ENCODE measurements at places on chromosomes 3 and 15.

- no peaks in the 10 kb centered on the region for H3K36me3 ChIP-seq
- no peak overlapping the region for H3K27ac ChIP-seq
- no peak overlapping the region for H3K4me3 ChIP-seq
- DNase-seq: no peak
Observed at GRCh38 chr3:66819993-66820501, 178.1 kb upstream of the KBTBD8 start.

DNA sequence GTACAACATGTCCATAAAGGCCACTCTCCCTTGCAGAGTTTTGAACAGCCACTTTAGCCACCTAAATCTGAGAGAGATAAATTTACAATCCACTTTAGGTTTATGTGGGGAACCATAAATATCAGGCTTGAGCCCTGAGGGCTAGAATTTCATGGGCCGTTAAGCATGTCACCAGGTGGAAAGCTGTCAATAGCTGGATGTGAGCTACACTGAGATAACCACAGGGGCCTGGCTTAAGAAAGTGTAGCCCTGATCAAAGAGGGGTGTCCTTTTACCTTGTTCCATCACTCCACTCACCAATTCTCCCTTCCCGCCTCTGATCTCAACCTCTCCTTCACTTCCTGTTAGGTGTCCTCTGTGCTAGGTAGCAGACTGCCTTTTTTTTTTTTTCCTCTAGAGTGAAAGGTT lies 172.8 kb upstream of the ICE2 start:
- no peaks in the 10 kb centered on the region for H3K36me3 ChIP-seq
- no peak overlapping the region for H3K27ac ChIP-seq
- peak; percentile 49 for DNase-seq
- H3K27me3 ChIP-seq: no peaks in the 10 kb centered on the region
- H3K4me1 ChIP-seq: peaks cover 14% of the 10 kb centered on the region

DNA sequence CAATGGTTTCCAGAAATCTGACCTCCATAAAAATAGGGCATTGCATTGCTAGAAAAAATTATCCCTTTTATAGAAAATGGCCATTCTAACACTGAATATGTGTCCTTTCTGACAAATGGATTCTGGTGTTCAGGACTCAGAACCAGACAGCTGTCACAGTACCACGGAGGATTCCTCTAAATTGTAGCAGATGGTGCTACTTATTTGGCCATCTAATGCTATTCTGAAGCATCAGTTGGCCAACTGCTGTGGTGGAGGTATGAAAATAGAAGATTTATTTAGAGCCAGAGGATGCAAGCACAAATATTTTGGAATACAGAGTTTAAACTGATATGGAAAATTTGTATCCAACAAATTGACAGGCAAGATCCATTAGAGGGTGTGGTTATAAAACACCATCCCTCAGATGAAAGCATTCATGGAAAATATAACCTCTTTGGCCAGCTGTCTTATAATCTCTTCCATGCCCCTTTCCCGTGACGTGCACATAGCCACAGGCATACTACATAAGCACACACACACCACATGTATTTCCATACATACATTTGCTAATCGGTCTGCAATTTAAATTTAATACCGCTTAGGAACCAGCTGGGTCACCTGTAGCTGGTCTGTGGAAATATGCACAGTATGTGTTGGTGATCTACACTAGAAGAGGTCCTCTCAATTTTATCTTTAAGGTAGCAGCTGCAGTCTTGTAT lies 302.7 kb upstream of the KCNMB2 start:
- DNase-seq: no peak
- H3K27me3 ChIP-seq: no peaks in the 10 kb centered on the region
- H3K4me1 ChIP-seq: no peaks in the 10 kb centered on the region

- no peak for DNase-seq
- H3K27me3 ChIP-seq: no peaks in the 10 kb centered on the region
- H3K4me1 ChIP-seq: no peaks in the 10 kb centered on the region
- no peak overlapping the region for H3K27ac ChIP-seq
Observed at GRCh38 chr3:188491276-188491687, 337.3 kb downstream of the LPP start.

- H3K4me1 ChIP-seq: no peaks in the 10 kb centered on the region
- DNase-seq: peak; percentile 72
- no peak overlapping the region for H3K4me3 ChIP-seq
- no peaks in the 10 kb centered on the region for H3K36me3 ChIP-seq
Observed at GRCh38 chr3:6251612-6252400, 609.1 kb upstream of the GRM7 start.

DNA sequence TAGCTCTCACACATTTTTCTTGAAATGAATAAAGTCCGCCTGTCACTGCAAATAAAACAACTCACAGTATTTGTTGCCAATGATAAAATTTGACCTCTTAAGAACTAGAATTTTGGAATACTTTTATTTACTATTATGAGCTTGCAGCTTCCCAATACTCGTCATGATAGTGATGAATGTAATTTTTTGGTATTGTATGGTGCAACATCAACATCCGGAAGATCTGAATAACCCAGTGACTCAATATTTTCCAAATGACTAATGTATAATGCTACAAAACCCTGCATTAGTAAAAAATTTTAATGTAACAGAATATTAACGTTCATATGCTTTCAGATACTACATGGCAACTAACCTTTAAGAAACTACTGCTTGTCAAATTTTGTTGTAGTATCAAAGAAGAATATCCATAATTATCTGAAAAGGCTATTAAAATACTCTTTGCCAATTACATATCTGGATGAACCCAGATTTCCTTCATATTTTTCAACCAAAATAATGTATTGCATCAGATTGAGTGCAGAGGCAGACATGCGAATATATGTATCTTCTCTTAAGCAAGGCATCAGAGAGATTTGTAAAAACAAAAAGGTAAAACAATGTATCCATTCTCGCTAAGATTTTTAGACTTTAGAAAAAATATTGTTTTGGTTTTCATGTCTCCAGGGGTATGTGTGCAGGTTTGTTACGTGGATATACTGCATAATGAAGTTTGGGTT lies 95.3 kb downstream of the IGF2BP2 start:
- no peaks in the 10 kb centered on the region for H3K27me3 ChIP-seq
- no peak overlapping the region for H3K4me3 ChIP-seq
- DNase-seq: no peak

- no peak overlapping the region for H3K4me3 ChIP-seq
- H3K27ac ChIP-seq: peak overlapping the region; percentile 20
- no peaks in the 10 kb centered on the region for H3K27me3 ChIP-seq
- DNase-seq: peak; percentile 55
Observed at GRCh38 chr3:132283440-132283839, 33.8 kb upstream of the ACP3 start.

GRCh38 chr3:12831301-12831866 lies 10.0 kb downstream of the RPL32 start:
- H3K4me3 ChIP-seq: no peak overlapping the region
- H3K27ac ChIP-seq: no peak overlapping the region
- no peaks in the 10 kb centered on the region for H3K4me1 ChIP-seq
- no peaks in the 10 kb centered on the region for H3K27me3 ChIP-seq
- H3K36me3 ChIP-seq: peaks cover 19% of the 10 kb centered on the region
- DNase-seq: no peak

DNA sequence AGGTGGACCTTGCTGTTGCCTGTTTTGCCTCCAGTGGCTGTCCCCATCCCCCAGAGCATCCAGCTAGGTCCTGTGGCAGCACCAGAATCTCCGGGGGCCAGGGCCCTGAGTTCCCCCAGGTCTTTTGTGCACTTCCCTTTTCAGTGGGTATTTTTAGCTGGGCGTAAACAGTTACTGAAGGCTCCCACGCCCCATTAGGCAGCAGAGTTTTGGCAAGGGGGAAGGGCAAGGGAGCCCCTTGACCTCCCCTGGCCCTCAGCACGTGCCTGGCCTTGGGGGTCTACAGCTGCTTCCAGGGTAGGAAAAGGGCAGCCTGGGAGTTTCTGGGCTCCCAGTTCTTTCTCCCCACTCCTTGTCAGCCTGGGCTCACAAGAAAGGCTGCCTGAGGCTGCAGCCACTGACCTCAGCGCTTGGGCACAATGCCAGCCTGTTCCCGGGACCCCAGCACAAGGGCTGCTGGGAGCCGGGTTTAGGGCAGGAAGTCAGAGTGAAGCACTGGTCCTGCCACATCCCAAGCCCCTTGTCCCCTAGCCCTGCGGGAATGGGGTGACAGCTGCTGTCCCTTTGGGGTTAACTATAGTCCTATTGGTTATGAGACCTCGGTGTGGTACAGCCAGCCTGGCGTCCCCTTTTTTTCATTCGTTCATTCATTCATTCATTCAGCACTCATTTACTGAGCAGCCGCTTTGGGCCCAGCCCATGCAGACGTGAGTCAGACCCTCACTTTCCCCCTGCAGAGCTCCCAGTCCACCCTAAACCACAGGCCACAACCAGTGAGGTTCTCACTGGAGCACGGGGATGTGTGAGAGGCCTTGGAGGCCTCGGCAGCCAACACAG lies 8.4 kb downstream of the CSK start:
- no peak overlapping the region for H3K27ac ChIP-seq
- H3K4me1 ChIP-seq: peaks cover 8% of the 10 kb centered on the region
- no peaks in the 10 kb centered on the region for H3K27me3 ChIP-seq
- H3K4me3 ChIP-seq: no peak overlapping the region
- H3K36me3 ChIP-seq: no peaks in the 10 kb centered on the region

DNA sequence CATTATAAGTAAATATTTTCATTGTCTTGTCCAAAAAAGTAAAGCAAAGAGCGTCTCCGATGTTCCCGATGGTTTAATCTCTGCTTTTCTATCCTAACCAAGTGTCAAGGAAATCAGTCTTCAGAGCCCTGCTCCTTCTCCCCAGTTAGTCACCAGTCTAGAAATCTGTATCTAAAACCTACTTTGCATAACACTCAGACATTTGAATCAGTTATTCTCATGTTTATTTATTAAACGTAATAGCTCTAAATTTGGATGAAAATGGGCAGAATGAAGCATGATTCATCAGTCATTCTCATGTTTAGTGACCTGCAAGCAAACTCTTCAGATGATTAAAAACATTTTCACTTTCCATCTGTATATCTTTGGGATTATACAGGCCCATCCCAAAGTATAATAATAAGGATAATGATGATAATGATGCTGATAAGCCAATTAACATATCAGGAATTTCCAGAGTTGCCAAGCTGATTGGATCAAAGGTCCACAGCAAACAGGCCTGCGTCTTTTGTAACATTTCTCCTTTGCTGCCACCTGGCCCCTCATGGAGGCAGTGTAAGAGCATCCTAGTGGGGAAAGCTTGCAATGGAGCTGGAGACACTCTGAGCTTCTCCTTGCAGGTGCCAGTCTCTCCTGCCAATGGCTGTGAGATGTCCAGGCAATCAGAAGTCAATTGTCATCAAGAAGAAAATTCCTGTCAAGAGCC lies 273.9 kb downstream of the IGSF11 start:
- DNase-seq: peak; percentile 75
- H3K27me3 ChIP-seq: no peaks in the 10 kb centered on the region
- no peaks in the 10 kb centered on the region for H3K4me1 ChIP-seq

DNA sequence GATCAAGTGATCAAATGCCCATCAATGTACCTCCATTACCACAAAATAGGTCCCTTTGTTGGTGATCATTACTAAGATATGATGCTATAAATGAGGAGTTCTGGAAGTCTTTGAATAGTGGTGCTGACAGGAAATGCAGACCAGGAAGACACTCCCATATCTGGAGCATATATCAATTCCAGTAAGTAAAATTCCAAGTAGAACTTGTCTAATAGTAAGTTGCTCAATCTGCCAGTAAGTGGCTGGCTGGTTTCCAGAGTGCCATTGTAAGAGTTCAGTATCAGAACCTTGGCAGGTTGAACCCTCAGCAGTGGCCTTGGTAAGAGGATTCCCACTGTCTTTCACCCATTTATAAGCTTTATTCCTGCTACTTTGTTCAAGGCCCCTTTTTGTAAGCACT lies 379.9 kb upstream of the RBMS3 start:
- H3K27ac ChIP-seq: no peak overlapping the region
- no peak overlapping the region for H3K4me3 ChIP-seq
- H3K4me1 ChIP-seq: no peaks in the 10 kb centered on the region
- H3K36me3 ChIP-seq: no peaks in the 10 kb centered on the region
- H3K27me3 ChIP-seq: no peaks in the 10 kb centered on the region

GRCh38 chr15:66078196-66078928 lies 175.2 kb downstream of the MEGF11 start:
- no peak for DNase-seq
- no peaks in the 10 kb centered on the region for H3K27me3 ChIP-seq
- H3K27ac ChIP-seq: no peak overlapping the region
- no peaks in the 10 kb centered on the region for H3K36me3 ChIP-seq
- H3K4me3 ChIP-seq: no peak overlapping the region

GRCh38 chr15:68783226-68784058 lies 37.3 kb downstream of the ANP32A start:
- H3K27me3 ChIP-seq: no peaks in the 10 kb centered on the region
- peaks cover 10% of the 10 kb centered on the region for H3K36me3 ChIP-seq
- peak; percentile 75 for DNase-seq
- no peak overlapping the region for H3K27ac ChIP-seq
- H3K4me1 ChIP-seq: no peaks in the 10 kb centered on the region

GRCh38 chr3:73576999-73577461 lies 47.7 kb downstream of the PDZRN3 start:
- H3K4me1 ChIP-seq: peaks cover 2% of the 10 kb centered on the region
- no peaks in the 10 kb centered on the region for H3K36me3 ChIP-seq
- H3K27ac ChIP-seq: no peak overlapping the region
- no peak overlapping the region for H3K4me3 ChIP-seq

DNA sequence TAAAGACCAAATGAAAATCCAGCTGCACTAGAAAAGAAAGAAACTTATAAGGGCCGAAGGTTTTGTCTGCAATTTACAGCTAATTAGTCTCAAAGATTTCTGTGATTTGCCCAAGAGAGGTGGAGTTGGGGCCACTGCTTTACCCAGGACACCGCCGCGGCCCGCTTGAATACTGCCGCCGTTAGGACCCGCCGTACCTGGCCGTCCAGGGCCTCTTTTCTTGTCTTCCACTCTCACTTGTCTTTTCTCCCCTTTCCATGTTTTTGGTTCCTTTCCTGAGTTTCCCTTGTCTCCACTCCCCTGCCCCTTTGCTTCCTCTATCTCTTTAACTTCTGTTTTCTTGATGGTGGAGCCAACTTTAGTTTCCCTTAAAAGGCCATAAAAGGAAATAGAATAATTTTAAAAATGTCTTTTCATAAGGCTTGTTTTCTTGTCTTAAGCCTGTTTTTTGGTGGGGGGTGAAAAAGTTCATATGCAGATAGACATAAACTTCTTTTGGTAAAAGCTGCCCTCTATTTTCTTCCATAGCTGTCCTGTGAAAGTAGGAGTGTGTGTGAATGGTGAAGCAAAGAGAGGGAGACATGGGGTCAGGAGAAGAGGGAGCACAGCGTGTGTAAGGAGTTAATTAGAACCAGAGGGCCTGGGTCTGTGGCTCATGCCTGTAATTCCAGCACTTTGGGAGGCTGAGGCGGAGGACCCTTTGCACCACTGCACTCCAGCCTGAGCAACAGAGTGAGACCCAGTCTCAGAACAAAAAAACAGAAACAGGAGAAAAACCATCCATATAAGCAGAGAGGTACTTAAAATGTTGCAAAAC lies 16.0 kb upstream of the CCNL1 start:
- H3K36me3 ChIP-seq: no peaks in the 10 kb centered on the region
- DNase-seq: peak; percentile 38
- no peak overlapping the region for H3K27ac ChIP-seq
- H3K4me3 ChIP-seq: peak overlapping the region; percentile 92
- H3K27me3 ChIP-seq: no peaks in the 10 kb centered on the region
